H7 (cell line): ENCODE measurements at places on chromosomes 7 and 10. TPM values are rescaled to one million over a fixed set of nuclear protein-coding genes. Genes with fewer than 3 reads are reported as not detected.

GRCh38 chr7:115356139-115356746 lies 434.3 kb downstream of the MDFIC start:
- DNase-seq = peak; percentile 0

LRRD1 gene
- total RNA-seq = not detected in 2 replicates

- no peak for DNase-seq
Observed at GRCh38 chr7:124171068-124171467, 138.2 kb upstream of the TMEM229A start.

GRCh38 chr10:68550747-68551411 lies 9.3 kb upstream of the TET1 start:
- DNase-seq = peak; percentile 81

CALCR gene
- total RNA-seq = 1.4 and 4.0 TPM in 2 replicates

GRCh38 chr7:77157446-77157845 lies 35.0 kb downstream of the CCDC146 start:
- DNase-seq = no peak

DNA sequence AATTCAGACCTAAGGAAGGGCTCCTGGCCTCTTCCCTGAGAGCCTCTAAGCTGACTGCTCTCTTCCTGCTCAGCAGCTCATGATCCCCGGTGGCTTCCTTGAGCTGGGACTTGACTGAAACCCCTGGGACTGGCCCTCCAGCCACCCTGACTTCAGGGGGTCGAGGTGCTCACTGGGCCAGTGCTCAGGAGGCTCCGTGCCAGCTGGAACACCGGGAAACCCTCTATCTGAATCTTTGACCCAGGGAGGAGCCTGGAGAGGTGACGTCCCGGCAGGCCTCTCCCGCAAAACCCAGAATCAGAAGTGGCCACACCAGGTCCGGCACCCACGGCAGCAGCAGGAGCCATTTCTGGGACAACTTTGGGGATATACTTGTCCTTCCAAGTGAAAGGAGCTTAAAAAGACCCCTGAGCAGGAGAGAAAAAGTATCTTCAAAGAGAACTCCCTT lies 110.7 kb downstream of the WDR37 start:
- no peak for DNase-seq

- peak; percentile 24 for DNase-seq
Observed at GRCh38 chr10:104416851-104417250, 63.2 kb downstream of the CFAP58 start.
